ENCODE measurements at places on chromosomes 3 and 15.

DNA sequence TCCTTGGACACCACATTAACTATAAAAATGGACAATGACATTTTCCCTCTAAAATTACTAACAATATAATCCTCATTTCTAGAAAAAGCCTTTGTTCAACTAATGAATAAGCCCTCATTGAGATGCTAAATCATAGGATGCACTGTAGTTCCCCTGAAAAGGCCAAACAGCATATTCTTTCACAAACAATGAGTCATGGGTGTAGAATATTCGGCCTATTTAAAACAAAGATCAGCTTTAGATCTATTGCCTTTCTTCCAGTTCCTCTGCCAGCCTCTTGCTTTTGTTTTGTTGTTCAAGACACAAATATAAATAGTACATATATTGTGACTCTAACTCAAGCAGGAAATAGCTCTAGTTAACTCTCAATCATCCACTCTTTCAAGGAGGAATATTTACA lies 82.5 kb downstream of the ADAM10 start:
- DNase-seq, result peak; percentile 11

DNA sequence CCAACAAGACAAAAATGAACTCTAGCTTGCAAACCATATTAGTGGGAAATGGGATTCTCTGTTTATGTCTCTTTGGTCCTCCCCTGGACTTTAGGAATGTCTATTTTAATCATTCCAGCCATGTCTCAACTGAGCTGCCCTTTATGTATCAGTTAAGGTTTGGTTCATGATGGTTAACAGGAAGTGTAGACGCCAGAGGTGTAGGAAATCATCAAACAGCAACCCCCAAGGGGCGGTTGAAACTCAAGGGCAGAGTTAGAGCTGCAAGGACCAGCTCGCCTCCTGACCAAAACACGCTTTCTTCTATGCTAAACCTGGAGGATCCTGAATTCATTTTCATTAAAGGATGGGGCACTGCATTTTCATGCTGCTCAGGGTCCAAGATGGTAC lies 53.7 kb upstream of the HEG1 start:
- no peak for DNase-seq

DNA sequence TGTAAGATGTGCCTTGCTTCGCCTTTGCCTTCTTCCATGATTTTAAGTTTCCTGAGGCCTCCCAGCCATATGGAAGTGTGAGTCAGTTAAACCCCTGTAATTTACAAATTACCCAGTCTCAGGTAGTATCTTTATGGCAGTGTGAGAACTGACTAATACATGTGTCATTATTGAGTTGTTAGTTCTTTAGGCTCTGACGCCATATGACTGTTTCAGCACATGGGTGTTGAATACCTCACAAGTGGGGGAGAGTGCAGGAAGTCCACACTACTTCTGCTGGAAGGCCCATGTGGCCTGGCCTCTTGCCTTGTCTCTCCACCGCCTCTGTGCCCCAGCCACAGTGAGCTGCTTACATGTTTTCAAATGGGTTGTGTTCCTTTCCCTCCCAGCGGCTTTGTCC lies 28.5 kb downstream of the MFSD1 start:
- no peak for DNase-seq

GRCh38 chr3:55060896-55061719 lies 133.2 kb upstream of the LRTM1 start:
- DNase-seq, result no peak

- peak; percentile 41 for DNase-seq
These were observed 277.1 kb upstream of the GBE1 start for GRCh38 chr3:82038556-82038955.

GRCh38 chr3:178393824-178394223 lies 142.4 kb upstream of the KCNMB2 start:
- DNase-seq, result peak; percentile 92

Measured in fibroblast of skin of scalp (primary cell).